ENCODE measurements at places on chromosomes 16 and 17.

DNA sequence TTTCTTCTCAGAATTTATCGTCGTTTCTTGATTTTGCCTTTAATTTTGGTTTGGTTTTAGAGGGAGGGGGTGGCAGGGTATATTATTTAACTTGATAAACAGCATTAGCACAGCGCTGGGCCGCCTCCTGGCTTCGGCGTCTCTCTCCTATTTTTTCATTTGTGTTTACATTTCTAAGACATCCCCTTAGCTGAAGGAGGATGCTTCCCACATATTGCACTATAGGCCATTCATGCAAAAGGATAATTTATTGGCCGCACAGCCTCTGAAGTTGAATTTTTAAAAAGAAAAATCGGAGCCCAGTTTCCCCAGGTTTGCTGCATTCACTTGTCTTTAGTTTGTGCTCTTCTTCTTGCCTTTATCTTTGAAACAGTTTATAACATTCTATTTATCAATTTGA is 497.4 kb upstream of the ZFHX3 start:
- DNase-seq = no peak

GRCh38 chr16:23101012-23101550 is 48.2 kb downstream of the USP31 start:
- no peak for DNase-seq

DNA sequence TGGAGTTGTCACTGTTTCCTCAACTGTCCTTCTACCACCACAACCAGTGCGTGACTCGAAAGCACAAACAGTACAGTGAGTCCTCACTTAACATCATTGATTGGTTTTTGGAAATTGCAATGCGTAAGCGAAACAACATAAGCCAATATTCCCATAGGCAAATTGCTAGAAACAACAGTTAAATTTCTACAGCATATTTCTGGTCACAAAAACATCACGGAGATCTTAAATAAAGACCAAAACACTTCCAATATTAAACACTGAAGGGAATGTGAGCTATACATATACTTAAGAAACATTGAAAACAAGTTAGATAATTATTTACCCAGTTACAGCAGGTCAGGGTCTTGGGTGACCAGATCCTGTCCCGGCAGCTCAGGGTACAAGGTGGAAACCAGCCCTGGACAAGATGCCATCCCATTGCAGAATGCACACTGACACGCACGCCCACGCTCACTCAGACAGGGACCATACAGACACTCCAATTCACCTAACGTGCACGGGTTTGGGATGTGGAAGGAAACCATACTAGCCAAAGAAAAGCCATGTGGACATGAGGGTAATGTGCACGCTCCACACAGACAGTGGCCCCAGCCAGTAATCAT is 4.7 kb downstream of the SLC13A5 start:
- DNase-seq = no peak

DNA sequence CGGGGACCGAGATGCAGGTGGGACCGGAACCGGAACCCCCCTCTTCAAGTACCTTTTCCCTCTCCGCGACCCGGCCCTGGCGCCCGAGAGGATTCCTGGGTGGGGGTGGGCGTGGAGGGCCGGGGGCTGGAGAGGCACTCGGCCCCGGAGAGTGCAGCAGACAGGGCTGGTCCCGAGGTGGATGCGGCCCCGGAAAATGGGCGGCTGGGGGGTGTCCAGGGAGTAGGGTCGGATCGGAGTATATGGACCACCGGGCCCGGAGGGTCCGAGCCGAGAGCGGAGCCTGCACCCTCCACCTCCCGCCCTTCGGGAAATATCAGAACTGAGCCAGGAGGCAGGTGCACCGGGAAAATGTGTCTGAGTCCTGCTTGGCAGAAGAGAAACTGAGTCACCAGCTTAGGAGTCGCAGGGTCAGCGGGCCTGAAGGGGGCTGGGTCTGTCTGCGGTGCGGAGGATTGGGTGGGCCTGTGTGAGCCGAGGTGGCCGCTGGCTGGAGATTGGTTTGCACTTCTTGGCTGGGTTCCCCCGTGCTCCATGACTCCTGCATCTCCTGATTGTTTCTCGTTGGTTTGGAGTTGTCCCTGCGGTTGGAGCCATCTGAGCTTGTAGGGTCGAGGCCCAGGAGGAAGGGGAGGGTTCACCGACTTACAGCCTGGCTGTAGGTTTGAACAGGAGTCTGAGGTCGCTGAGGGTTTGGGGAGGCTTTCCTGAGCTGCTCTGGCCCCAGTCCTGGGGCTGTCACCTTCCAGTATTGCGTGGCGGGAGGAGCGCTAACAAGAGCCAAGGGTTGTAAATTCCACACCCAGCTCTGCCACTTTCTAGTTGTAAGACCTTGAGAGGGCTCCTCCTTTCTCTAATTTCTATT is 518 bp downstream of the SH2B1 start:
- no peak for DNase-seq

GRCh38 chr17:58626905-58627304 is 64.9 kb downstream of the TEX14 start:
- no peak for DNase-seq

DNA sequence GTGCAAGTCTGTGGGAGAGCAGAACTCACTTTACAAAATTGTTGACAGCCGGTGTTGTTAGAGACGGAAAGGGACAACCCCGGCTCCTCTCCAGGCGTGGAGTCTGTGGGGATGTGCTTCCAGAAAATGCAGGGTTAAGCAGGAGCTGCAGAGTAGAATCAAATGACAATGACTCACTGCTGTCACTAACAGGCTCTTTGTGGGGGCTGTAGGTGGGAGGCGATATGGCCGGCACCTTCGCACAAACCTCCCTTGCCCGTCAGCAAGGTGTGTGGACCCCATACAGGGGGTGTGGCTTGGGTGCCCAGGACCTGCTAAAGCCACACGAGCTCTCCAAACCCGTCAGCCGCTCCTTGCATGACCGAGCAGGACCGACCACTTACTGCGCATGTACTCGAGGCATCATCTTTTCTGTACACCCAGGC is 5.8 kb downstream of the PDK2 start:
- DNase-seq = no peak

DNA sequence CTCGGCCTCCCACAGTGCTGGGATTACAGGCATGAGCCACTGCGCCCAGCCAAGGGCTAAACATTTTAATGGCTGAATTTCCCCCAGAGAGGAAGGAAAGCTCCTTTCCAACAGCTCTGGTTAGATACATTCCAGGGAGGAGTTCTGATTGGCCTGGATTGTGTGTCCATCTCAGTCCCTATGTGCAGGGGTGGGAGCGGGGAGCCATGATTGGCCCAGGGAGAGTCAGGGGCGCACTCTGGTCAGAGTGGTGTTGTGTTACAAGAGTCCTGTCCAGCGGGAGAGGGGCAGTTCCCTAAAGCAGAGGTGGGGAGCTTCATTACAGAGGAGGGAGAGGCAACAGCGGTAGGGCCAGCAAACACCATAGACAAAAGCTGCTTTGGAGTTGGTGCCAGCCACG is 75.0 kb downstream of the RAP1GAP2 start:
- no peak for DNase-seq

- no peak for DNase-seq
These were observed 214.9 kb upstream of the MPHOSPH6 start for GRCh38 chr16:82384949-82385348.

GRCh38 chr16:4687946-4688673 is 5.3 kb upstream of the NUDT16L1 start:
- DNase-seq = no peak

DNA sequence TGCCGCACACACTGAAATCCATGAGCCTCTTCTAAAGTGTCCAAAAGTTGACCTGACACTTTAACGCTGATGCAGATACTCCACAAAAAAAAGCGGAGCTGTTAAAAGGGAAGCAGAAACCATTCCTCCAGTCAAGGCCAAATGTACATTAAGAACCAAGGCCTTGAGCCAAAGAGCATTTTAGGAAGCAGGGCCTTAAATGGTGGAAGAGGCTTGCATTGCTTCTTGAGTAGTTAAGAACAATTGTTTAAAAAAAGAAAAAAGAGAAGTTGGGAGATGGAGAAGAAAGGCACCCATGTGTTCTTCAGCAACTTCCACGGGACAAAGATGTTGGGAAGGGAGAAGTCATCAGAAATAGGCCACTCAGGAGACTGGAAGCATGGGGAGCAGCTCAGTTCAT is 6.3 kb downstream of the ZFHX3 start:
- no peak for DNase-seq

- no peak for DNase-seq
These were observed 87.5 kb upstream of the DNAH17 start for GRCh38 chr17:78664476-78665386.

GRCh38 chr16:79876332-79876730 is 275.8 kb upstream of the MAF start:
- no peak for DNase-seq

DNA sequence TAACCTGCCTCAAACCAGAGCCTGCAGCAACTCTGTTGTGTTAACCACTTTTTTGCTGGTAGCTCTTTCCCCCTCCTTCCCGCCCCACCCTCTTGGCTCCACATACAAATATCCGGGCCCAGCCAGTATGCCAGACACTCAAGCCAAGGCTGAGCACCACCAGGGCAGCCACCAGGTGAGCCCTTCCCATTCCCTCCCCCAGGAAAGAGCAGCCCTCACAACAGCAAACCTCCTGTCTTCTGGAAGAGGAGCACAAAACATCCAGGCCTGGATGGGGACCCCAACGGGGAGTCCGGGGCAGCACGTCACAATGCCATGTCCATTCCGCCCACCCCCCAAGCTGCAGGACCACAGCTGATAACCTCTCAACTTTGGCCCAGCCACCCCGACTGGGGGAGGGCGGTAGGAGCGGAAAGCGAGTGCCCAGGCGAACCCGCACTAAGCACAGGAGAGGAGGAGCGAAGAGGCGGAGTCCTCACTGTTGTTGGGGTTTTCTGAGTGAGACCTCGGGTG is 757 bp downstream of the ORMDL3 start:
- peak; percentile 32 for DNase-seq

- no peak for DNase-seq
These were observed 23.8 kb downstream of the NACA2 start for GRCh38 chr17:61567045-61567802.

GRCh38 chr17:48546137-48546923 is 1.4 kb upstream of the HOXB2 start:
- DNase-seq = no peak

- no peak for DNase-seq
These were observed 51.6 kb upstream of the LYRM9 start for GRCh38 chr17:27944546-27945332.

DNA sequence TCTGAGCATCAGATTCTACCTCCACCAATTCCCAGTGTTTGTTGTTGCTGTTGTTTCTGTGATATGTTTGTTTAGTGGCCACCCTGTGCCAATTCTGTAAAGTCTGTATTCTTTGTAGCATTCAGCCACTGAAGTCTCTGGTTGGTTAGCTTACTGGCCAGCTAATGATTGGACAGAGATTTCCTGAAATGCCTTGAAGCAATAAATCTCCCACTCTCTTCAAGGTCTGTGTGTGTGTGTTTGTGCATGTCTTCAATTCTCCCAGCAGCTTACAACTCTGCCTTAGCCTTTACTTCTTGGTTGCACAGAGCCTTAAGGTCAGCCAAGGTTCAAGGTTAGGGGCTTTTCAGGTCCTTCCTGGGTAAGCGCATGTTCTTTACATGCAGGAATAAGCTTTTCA is 38.2 kb downstream of the PRPSAP2 start:
- DNase-seq = no peak

- no peak for DNase-seq
These were observed 4.0 kb downstream of the SYNGR3 start for GRCh38 chr16:1993731-1994131.

DNA sequence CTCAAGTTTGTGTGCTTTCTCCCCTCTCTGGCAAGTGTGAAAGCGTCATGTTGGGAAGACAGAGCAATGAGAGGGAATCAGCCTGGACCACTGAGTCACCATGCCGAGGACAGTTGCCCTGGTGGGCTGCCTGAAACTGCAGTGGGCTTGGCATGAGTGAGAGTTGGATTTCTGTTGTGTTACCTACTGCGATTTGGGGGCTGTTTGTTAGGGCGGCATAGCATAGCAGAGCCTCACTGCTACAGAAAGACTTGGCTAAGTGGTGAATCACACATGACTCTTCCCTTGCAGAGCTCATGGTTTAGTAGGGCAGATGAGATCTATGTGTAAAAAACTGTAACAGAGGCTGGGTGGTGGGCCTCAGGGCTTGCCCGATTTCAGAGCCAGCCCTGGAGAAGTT is 324.6 kb downstream of the C16orf95 start:
- no peak for DNase-seq

DNA sequence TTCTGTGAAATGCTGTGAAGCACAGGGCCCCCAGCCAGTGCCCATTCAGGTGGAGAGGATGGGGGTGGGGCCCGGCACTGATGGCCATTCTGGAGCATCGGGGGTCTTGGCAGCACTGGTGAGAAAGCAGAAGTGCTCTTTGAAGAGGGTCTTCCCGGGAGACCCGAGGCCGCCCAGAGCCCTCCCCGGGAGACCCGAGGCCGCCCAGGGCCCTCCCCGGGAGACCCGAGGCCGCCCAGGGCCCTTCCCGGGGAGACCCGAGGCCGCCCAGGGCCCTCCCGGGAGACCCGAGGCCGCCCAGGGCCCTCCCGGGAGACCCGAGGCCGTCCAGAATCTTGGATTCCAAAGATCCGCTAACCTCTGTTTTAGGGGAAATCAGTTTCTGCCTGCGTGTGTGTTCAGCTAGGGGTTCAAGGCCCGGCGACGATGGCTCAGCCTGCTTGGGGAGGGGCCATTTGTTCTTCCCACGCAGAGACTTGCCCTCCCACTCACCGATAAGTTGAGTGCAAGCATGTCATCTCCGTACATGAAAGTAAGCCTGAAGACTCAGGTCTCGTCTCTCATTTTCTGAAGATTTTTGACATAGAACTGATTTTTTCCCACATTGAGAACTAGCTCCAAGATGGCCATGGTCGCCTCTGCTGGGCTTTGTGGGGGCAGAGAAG is 35.2 kb upstream of the CAPN15 start:
- DNase-seq = no peak

- no peak for DNase-seq
These were observed 179.9 kb downstream of the GSG1L start for GRCh38 chr16:27883576-27883975.

DNA sequence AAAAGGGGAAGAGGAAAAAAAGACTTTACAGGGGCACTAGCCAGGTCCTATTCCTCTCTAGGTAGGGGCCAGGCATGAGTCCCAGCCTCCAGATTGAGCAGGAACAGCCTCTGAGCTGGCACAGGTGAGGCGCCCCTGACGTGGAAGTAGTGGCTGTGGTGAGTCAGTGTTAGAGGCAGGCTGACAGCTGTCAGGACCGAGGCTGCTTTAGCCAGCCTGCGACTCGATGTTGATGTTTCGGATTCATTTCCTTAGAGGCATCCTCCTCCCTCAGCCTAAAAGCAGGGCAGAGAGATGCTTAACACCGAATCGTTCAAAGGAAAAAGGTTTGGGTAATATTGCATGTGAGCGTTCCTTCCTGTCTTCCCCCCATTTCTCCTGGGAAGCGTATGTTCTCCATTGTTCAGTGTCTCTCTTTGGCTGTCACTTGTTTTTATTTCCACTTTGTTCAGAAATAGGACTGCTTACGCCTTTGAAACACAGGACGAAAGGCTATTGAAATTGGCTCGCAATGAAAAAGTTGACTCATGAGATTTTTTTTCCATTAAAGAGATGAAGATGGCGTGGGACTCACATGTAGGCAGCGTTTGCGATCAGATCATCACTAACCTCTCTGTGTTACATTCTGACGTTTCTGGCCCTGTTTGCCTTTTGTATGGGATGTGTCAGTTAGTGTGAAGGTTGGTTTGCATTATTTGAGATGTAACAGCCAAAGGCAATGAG is 1.3 kb downstream of the KIAA0513 start:
- DNase-seq = peak; percentile 72
